ENCODE measurements at places on chromosomes 5 and 9. TPM values are rescaled to one million over a fixed set of nuclear protein-coding genes. Genes with fewer than 3 reads are reported as not detected.

SLC36A2 gene
- not detected for total RNA-seq

- no peak for DNase-seq
Measured at GRCh38 chr9:34139477-34140146, 13.1 kb upstream of the DCAF12 start.

GRCh38 chr5:105670596-105670995 is 2000.1 kb downstream of the EFNA5 start:
- DNase-seq = no peak

GRCh38 chr5:103424453-103425205 is 138.0 kb downstream of the NUDT12 start:
- no peak for DNase-seq

- DNase-seq = no peak
Measured at GRCh38 chr5:641331-641765, 29.2 kb downstream of the CEP72 start.

DNA sequence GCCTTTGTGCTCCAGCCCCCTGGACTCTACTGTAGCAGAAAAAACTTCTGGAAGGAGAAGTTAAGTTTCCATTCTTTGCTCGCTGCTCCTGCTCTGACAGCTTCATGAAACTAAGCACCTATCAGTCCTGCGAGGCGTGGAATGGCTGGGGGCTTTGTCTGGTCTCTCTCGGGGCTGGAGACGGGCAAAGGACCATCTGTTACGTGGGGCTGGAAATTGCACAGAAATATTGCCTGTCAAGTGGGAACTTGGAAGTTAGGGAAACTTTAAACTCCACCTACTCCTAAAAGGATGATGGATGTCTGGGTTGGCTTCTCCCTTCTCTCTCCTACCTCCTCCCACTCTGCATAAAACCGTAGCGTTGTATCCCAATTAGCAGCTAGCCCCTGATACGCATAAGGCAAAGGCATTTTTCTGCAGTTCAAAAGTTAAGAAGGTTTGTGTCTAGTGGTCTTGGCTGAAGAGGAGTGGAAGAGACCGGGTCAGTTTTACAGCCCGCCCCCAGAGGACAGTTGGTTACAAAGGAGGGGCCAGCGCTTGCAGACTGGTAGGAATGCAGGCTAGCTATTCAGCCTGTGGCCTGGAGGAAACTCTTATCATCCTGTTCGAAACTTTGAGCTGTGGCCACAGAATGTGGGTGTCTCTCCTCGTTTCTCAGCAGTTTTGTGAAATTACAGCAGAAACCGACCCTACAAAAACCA is 1.3 kb downstream of the FBXL7 start:
- no peak for DNase-seq

DNA sequence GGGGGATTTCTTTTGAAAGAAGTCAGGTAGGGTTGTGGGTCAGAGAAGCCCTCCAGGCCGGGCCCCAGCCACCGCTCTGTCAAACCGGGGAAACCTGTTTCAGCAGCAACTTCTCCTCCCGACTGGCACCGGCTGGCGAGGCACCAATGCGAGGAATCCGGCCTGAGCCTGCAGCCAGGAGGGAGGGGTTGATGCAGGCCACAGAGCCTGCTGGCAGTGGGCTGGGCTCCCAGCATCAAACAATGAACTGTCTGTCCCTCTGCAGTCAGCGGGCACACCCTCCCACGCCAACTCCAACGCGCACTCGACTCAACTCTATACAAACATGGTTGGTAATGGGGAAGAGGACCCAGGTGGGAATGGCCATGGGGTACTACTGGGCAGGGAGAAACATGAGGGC is 12.1 kb downstream of the PCDH1 start:
- DNase-seq = peak; percentile 68

DNA sequence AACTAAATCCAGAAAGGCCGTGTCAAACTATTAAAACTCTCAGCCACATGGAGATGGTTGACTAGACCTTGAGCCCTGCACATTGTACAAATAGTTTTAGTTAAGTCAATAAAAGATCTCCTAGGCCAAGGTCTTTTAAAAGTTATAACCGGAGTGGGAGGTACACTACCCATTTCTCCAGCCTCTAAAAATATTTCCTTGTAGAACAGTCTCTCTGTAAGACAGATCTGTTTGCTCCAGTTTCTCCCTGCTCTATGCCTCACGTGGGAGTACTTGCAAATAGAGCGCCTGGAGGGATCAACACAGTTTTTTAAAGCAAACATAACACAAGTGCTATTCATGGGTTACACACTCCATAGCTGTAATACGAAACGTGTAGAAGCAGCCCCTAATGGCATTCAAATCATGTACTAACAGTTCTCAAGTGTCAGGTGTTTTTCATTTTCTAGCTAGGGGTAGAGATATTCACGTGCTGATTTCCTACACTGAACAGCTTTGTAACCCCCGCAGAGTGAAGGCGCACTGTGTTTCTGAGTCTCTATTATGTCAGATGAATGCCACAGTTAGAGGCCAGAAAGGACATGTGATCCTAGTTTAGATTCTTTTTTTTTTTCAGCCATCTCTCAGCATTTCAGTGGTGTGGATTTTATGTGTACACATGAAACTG is 703.4 kb upstream of the GRAMD2B start:
- no peak for DNase-seq
